ENCODE measurements at places on chromosomes 13 and 19.

GRCh38 chr13:52405767-52406494, at the start of gene THSD1:
TSS of gene THSD1 (minus strand) at chr13:52406172. CDS start at chr13:52402600, 3,572 bp downstream.
- peak; percentile 14 for DNase-seq

GRCh38 chr13:79812070-79812850, 331.3 kb downstream of the NDFIP2 start:
- no peak for DNase-seq

DNA sequence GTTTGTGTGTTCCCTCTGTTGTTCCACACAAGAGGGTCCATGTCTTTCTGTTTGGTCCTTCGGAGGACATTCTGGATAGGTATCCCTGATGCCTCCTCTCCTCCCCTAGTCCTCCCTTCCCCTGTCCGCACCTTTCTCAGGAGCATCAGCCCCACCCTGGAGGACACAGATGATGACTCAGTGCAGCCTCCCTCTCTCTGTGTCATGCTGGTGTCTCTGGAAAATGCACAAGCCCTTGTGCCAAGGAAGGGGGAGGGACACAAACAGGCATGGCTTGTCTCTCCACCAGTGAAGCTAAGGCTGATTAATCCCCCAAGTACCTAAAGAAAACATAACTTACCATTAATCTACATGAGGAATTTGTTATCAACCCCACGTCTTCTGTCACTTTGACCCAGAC, 16.2 kb upstream of the TNFRSF19 start:
- no peak for DNase-seq

GRCh38 chr13:91247768-91248167, 99.7 kb upstream of the MIR17HG start:
- no peak for DNase-seq

DNA sequence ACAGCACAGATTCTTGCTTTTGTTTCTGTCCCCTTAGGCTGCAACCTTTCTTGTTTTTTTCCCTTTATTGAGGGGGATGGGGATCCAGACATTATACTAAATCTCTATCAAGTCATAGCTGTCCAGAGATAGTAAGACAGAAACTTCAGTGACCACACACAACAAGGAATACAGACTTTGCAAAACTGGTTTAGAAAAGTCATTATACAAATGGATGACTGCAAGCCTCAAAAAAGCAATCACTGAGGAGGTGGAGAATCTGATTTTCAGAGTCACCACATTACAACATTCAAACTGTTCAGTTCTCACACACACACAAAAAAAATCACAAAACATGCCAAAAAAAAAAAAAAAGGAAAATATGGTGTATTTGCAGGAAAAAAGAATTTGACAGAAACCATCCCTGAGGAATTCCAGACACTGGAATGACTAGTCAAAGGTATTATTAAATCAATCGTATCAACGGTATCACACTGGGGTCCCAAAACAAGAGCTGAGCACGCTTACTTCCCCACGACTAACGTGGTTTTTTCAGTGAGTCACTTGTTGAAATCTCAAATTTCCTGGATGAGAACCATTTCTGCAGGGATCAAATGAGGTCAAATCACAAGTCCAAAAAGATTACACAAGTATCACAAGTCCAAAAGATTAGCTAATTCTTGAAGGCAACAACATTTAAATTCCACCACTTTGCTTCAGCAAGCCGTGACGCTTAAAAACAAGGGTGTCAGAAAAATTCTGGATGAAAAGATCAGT, 41.2 kb downstream of the USP12 start:
- DNase-seq: no peak

GRCh38 chr19:8640402-8641004, 10.1 kb downstream of the NFILZ start:
- DNase-seq: no peak

DNA sequence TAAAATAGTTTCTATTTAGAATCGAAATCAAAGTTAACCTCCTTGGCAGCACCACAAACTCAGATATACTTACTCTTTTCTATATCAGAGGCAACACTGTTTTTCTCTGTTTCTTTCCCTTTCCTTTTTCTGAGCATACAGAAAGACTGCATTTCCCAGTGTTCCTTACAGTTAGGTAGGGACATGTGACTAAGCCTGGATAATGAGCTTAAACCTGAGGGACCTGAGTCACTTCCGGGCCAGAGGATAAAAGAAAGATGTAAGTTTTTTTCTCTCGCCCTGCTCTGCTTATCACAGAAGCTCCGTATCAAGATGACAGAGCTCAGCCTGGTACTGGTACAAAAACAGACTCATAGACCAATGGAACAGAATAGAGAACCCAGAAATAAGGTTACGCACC, 531.9 kb downstream of the KLF12 start:
- no peak for DNase-seq

DNA sequence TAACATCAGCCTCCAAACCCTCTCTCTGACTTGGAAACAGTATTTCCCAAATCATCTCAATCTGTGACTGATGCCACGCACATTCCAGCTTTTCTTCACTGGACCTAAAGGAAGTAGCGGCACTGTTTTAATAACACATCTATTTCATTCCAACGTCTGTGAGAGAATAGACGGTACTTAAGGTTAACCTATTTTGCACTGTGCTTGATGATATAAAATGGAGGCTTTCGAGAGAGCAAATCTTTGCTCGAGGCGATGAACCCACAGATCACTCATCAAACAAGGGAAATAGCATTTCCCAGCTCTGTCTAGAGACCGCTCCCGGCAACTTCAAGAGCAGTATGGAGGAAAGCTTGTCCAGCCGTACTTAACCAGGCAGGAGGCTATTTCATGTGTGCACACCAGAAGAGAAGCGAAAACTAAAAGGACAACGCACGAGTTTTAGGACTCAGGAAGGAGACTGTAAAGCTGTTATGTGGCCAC, 2.9 kb downstream of the UBL3 start:
- DNase-seq: peak; percentile 13

DNA sequence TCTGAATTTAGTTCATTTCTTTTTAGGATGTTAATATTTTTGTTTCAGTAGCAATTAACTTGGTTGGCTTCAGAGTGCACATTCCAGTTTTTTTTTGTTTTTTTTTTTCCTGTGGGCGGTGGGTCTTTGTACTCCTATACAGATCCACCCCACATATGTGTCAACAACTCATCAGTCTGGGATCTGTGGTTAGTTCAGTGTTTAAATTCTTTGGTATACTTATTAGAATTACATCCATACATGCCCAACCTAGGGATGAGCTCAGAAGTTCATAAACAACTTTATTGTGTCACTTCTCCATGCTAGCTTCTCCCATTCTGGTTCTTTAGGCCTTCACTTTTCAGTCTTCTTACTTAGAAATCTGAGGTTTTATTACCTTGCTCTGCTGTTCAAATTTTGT, 50.9 kb downstream of the PCCA start:
- DNase-seq: no peak

DNA sequence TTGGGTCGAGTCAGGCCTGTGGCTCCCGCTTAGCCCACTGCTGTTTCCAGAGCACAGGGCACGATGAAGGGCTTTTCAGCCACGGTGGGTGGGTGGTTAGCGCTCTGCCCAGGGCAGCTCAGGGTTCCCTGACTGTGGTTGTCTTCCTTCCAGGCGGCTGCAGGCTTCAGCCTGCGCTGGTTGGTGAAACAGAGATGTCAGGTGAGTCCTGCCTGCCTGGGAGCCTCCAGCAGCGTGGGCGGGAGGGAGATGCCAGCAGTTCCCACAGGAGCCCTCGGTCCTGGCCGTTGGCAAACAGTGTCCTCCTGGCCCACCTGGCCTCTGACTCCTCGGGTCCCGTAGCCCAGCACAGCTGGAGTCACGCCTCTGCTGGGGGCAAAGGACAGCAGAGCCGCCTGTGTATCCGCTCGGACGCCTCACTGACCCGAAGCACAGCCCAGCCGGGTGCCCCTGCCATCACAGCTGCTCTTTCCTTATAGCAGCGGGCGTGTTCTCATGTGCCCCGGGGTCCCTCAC, 9.7 kb downstream of the ADAT3 start:
- DNase-seq: no peak

GRCh38 chr13:35914662-35915061, 216.5 kb downstream of the DCLK1 start:
- no peak for DNase-seq

GRCh38 chr13:114148521-114148855, 16.1 kb upstream of the RASA3 start:
- DNase-seq: peak; percentile 75

GRCh38 chr13:91773591-91774227, 375.3 kb downstream of the GPC5 start:
- DNase-seq: no peak

GRCh38 chr13:46355088-46355468, 32.0 kb downstream of the RUBCNL start:
- no peak for DNase-seq

DNA sequence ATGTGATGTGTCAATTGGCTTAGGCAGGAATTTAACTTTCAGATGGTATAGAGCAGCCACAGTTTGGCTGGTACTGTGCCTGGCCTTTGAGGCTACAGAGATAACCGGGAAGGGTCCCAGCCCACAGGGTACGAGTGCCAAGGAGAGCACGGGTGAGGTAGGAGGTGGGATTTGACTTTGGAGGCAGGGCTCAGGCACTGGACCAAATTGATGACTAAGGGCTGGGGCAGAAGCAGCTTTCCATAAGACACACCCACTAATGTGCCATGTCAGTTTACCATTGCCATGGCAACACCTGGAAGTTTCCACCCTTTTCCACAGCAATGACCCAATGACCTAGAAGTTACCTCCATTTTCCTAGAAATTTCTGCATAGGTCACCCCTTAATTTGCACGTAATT, 466.2 kb downstream of the TSHZ3 start:
- DNase-seq: no peak

GRCh38 chr19:15283141-15283883, 49.0 kb downstream of the BRD4 start:
- peak; percentile 59 for DNase-seq

- DNase-seq: no peak
Observed at GRCh38 chr13:29499506-29500165, 95.9 kb downstream of the SLC7A1 start.

DNA sequence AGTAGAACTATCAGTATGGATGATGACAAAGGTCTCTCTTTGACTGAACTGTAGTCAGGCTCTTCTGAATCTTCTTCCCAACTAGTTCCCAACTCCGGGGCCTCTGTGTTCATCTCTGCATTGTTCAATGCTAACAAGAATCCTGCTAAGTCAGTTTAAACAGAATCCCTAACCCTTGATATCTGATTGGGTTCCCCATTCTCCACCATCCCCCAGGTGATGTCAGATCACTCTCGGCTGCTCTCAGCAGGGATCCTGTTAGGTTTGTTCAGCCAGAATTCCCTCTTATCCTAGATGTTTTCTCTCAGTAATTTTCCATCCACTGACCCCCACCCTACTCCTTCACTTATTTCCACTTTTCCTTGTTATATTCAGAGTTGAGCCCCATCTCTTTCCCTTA, 223.6 kb downstream of the RGCC start:
- no peak for DNase-seq

GRCh38 chr13:113825841-113826240, 38.0 kb downstream of the GAS6 start:
- no peak for DNase-seq

Data from activated CD4-positive, alpha-beta T cell treated with anti-CD3 and anti-CD28 coated beads, Interleukin-2, amount 50 U/mL, for 48 hours (primary cell).